Astrocyte of the cerebellum (primary cell): ENCODE measurements at places on chromosomes 1 and 21.

- no peak for DNase-seq
These were observed 12.2 kb downstream of the SPTA1 start for GRCh38 chr1:158674302-158674701.

DNA sequence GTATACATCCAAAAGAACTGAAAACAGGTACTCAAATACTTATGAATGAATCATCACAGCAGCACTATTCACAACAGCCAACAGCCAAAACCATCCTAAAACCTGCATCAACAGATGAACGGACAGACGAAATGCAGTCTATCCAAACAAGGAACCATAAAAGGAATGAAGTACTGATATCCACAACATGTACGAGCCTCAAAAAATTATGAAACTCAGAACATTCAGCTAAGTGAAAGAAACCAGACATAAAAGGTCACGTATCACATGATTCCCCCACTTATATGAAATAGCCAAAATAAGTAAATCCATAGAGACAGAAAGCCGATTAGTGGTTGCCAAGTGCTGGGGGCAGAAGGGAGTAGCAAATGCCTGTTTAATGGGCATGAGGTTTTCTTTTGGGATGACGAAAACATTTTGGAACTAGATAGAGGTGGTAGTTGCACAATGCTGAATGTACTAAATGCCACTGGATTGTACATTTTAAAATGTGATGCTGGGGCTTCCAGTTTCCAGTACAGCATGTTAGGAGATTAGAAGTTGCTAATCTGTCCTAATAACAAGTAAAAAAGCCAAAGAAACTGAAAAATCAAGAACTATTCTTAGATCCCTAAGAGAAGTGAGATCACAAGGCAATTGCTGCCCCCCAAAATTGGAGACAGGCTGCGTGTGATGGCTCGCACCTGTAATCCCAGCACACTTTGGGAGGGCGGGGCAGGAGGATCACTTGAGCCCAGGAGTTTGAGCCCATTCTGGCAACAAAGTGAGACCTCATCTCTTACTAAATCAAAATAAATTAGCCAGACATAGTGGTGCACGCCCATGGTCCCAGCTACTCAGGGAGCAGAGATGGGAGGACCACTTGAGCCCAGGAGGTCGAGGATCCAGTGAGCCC lies 25.3 kb downstream of the CLSTN1 start:
- DNase-seq, result no peak

GRCh38 chr1:37965301-37965700 lies 18.4 kb upstream of the INPP5B start:
- no peak for DNase-seq

GRCh38 chr1:3692598-3692997 lies 40.3 kb downstream of the TP73 start:
- DNase-seq, result no peak

- DNase-seq, result no peak
These were observed 39.7 kb downstream of the TTC13 start for GRCh38 chr1:230938924-230939368.

DNA sequence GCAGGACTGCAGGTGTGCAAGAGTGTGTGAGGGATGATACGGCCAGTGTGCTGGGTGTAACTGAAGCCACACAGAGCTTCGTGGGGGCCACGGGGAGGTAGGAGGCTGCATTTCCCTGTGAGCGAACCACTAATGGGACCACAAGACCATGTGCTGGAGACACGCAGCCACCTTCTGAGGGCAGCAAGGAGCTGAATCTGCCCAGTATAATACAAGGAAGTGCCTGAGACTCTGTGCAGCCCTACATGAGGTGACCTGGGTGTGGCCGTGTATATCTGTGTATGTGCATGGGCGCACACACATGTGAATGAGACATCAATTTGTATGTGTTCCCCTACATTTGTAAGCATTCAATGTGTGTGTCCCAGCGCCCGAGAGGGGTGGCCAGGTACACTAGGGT lies 50.8 kb downstream of the CHD5 start:
- no peak for DNase-seq
